Type B pancreatic cell (in vitro differentiated cells): ENCODE measurements at places on chromosomes 16 and 17.

- H3K36me3 ChIP-seq, result no peaks in the 10 kb centered on the region
- H3K4me1 ChIP-seq, result peaks cover 4% of the 10 kb centered on the region
These were observed 9.7 kb upstream of the ZC3H7A start for GRCh38 chr16:11806721-11807120.

DNA sequence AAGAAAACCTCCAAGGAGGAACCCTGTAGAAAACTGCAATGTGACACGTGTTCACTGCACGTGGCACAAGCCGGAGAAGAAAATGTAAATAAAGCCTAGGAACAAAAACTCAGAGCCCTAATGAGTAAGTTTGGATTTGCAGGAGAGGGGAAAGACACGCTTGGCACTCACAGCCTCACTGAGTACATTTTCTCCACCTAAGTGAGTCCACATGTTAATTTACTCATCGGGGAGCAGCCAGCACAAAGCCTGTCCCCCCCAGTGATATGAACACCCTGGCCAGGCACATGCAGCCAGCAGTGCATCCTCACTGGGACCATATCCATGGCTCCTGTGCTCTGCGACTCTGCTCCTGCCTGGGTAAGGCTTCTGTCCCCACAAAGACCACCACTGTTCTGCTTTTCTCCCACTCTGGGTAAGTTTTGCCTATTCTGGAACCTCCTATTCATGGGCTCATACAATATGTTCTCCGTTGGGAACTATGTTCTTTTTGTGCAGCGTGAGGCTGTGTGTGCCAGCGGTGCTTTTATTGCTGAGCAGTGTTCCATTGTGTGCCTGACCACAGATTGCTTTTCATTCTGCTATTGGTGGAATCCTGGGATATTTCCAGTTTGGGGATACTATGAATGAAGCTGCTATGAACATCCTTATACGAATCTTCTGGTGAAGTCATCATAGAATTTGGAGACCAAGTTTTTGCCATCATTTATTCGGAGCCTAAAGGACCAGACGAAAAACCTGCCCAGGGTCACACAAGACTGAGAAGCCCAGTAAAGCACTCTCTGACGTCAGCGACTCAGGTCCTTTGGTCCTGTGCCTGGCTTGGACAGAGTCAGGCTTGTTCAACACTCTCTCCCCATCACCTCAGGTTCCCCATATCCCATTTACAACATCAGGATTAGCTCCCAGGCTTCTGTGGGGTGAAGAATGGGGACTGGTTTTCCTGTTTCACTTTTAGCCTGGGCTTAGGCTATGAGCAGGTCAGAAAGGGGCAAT lies 53.3 kb downstream of the RNF112 start:
- no peak for DNase-seq
- H3K4me3 ChIP-seq, result no peak overlapping the region
- H3K27ac ChIP-seq, result no peak overlapping the region
- H3K36me3 ChIP-seq, result no peaks in the 10 kb centered on the region
- H3K4me1 ChIP-seq, result peaks cover 5% of the 10 kb centered on the region

DNA sequence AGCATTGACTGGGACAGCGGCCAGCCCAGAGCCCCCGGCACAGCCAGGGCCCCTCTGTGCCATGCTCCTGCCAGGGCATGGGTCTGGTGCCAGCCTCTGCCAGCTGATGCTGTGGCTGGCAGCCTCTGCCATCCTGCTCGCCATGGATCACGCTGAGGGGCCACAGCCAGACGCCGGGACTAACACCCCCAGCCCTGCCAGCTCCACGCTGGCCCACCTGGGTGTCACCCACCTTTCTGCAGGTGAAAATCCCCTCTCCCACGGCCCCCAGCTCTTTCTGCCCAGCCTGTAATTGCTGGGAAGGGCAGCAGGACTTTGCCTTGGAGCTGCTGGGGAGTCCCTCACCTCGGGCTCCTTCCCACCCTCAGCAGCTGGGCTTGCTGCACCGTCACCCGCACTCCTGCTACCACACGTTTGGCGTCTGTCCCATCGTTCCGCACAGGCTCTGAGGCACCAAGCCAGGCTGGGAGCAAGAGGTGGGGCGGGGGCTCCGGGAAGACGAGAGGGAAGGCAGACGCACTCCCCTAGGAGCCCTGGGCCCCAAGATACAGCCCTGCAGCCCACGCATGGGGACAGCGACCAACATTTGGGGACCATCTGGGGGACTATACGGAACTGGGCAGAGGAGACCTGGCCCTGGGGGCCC lies 42.0 kb upstream of the ACSF3 start:
- H3K27ac ChIP-seq, result no peak overlapping the region
- H3K4me1 ChIP-seq, result no peaks in the 10 kb centered on the region
- H3K36me3 ChIP-seq, result no peaks in the 10 kb centered on the region
- DNase-seq, result no peak
- no peak overlapping the region for H3K4me3 ChIP-seq
- peaks cover 8% of the 10 kb centered on the region for H3K27me3 ChIP-seq

DNA sequence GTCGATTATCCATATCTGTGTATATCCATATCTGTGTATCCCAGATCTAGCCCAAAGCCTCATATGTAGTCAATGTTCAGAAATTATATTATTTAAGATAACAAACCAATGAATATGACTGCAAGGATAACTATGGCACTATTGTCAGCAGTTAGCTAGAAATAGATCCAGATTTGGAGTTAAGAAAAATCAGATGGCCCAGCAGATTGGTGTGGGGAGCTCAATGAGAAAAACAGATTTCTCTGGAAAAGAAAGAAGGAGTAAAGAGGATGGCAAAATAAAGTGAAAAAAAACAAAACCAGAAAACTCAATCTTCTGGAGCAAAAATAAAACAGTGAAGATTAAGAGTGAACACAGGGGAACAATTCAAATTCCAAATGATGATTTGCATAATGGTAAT lies 10.6 kb upstream of the CDH8 start:
- H3K4me1 ChIP-seq, result peaks cover 6% of the 10 kb centered on the region
- H3K27ac ChIP-seq, result no peak overlapping the region
- no peaks in the 10 kb centered on the region for H3K36me3 ChIP-seq
- no peak overlapping the region for H3K4me3 ChIP-seq

DNA sequence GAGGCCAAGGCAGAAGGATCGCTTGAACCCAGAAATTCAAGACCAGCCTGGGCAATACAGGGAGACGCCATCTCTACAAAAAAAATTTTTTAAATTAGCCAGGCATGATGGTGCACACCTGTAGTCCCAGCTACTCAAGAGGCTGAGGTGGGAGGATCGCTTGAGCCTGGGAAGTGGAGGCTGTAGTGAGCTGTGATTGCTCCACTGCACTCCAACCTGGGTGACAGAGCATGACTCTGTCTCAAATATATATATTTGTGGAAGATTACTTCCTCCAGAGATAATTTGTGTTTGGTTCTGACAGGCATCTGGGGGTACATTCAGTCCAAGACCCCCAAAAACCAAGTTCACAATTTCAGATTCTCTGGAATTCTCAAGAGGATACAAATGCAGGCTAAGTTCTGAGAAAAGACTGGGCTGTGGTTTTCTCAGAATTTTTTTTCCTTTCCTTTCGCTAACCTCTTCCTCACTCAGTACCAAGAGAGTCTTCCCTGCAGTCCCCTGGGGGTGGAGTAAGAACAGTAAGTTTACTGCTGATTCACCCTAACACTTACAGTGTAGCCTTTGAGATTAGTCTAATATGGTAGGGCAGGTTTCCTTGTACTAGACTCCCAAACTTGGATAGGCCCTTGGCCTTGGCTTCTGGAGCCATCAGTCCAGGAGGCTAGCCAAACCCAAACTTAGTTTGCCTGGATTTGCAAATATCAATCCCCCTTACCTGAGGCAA lies 15.1 kb downstream of the GSDMB start:
- H3K27me3 ChIP-seq, result no peaks in the 10 kb centered on the region
- H3K36me3 ChIP-seq, result peaks cover 13% of the 10 kb centered on the region
- no peak overlapping the region for H3K27ac ChIP-seq
- H3K4me1 ChIP-seq, result no peaks in the 10 kb centered on the region
- H3K4me3 ChIP-seq, result no peak overlapping the region
- DNase-seq, result no peak

DNA sequence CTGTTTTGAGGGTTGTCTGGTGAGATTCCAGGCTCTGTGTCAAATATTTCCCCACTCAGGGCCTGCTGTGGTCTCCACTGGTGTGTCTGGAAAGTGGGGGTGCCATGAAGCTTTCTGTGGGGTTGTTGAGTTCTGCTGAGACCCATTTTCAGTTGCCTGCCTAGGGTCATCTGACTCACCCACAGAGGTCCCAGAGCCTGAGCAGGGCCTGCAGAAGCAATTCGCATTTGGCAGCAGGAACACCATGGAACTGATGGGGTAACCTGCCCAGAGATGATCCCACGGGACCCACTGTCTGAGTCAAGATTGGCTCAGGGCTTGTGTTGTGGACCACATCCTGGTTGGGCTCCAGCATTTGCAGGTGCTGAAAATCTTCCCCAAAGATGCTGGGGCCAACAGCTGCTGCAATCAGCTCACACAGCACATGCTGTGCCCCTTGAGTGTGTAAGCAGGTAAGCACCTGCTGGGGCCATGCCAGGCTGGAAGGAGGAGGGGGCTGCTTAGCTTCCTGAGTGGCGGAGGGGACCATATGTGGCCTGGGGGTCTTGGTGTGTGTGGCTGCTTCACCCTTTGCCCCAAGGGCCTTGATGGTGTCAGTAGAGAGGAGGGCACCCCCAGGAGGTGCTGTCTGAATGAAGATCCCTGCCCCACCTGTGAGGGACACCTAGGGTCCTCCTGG lies 1726.1 kb downstream of the TP53TG3F start:
- no peak overlapping the region for H3K4me3 ChIP-seq
- no peaks in the 10 kb centered on the region for H3K27me3 ChIP-seq
- H3K4me1 ChIP-seq, result no peaks in the 10 kb centered on the region
- H3K36me3 ChIP-seq, result no peaks in the 10 kb centered on the region
- no peak overlapping the region for H3K27ac ChIP-seq

DNA sequence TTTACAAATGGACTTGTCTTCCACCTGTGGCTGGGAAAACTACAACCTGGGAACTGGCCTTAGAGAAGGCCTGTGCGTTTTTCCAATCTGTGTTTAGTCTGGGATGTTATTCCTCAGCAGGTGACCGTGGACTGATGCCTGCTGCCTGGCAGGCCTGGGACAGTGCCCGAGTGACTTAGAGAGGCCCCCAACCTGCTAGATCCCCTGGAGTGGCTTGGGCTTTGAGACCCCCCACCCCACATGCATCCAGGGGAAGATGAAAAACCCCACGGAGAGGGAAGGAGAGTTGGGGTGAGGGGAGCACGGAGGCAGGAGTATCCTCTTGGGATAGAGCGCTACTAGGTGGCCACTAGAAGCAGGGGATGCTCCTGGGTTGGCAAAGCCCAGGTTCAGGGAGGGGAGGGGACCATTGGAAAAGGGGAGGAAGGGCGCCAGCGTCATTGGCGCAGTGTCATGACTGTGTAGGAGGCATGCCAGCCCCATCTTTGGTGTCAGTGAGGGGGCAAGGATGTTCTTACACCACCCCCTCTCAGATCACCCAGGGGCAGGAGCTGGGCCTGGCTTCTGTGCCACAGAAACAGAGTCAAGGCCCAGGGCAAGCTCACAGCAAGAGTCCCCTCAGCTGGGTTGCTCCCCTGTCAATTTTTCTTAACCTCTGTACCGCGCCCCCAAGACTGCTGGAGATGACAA lies 54.1 kb downstream of the MEAK7 start:
- no peaks in the 10 kb centered on the region for H3K36me3 ChIP-seq
- peak overlapping the region; percentile 55 for H3K27ac ChIP-seq
- H3K4me3 ChIP-seq, result no peak overlapping the region
- peak; percentile 55 for DNase-seq

GRCh38 chr17:17691468-17692263 lies 10.4 kb downstream of the RAI1 start:
- DNase-seq, result no peak
- no peaks in the 10 kb centered on the region for H3K27me3 ChIP-seq
- H3K27ac ChIP-seq, result peak overlapping the region; percentile 99
- H3K4me3 ChIP-seq, result peak overlapping the region; percentile 72

- no peak overlapping the region for H3K27ac ChIP-seq
- DNase-seq, result no peak
- H3K27me3 ChIP-seq, result peaks cover 15% of the 10 kb centered on the region
- no peaks in the 10 kb centered on the region for H3K36me3 ChIP-seq
- no peak overlapping the region for H3K4me3 ChIP-seq
- no peaks in the 10 kb centered on the region for H3K4me1 ChIP-seq
These were observed 342.3 kb downstream of the TMEM114 start for GRCh38 chr16:8247993-8248392.

DNA sequence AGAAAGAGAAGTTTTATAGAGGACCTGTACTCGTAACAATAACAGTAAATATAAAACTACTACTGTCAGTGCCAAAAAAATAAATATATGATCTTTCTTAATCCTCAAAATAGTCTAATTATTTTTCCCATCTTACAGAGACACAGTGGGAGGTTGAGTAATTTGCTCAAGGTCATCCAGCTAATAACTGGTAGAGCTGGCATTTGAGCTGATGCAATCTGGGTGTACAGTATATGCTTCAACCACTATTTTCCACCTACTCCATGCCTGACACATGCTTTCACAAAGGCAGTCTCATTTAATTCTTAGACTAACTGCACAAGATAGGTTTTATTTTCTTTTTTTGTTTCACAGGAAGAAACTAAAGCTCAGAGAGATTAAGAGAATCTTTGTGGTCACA lies 33.6 kb downstream of the PIGL start:
- no peak overlapping the region for H3K4me3 ChIP-seq
- no peaks in the 10 kb centered on the region for H3K27me3 ChIP-seq
- H3K4me1 ChIP-seq, result peaks cover 6% of the 10 kb centered on the region
- H3K27ac ChIP-seq, result no peak overlapping the region
- DNase-seq, result no peak

GRCh38 chr16:87658564-87659225 lies 56.4 kb downstream of the JPH3 start:
- no peak overlapping the region for H3K4me3 ChIP-seq
- no peaks in the 10 kb centered on the region for H3K27me3 ChIP-seq
- no peaks in the 10 kb centered on the region for H3K36me3 ChIP-seq
- H3K4me1 ChIP-seq, result no peaks in the 10 kb centered on the region
- DNase-seq, result no peak

- H3K27me3 ChIP-seq, result peaks cover 44% of the 10 kb centered on the region
- peak overlapping the region; percentile 48 for H3K27ac ChIP-seq
- peaks cover 10% of the 10 kb centered on the region for H3K4me1 ChIP-seq
- no peaks in the 10 kb centered on the region for H3K36me3 ChIP-seq
- H3K4me3 ChIP-seq, result no peak overlapping the region
- DNase-seq, result no peak
These were observed 30.0 kb downstream of the SOX9 start for GRCh38 chr17:72150632-72151460.

- no peak overlapping the region for H3K4me3 ChIP-seq
- H3K4me1 ChIP-seq, result no peaks in the 10 kb centered on the region
- H3K27ac ChIP-seq, result no peak overlapping the region
- no peaks in the 10 kb centered on the region for H3K36me3 ChIP-seq
These were observed 52.4 kb downstream of the CA10 start for GRCh38 chr17:52106072-52106471.

GRCh38 chr17:63275971-63276745 lies 169.9 kb downstream of the CYB561 start:
- H3K4me1 ChIP-seq, result peaks cover 11% of the 10 kb centered on the region
- DNase-seq, result no peak
- H3K4me3 ChIP-seq, result no peak overlapping the region
- H3K27ac ChIP-seq, result no peak overlapping the region
- peaks cover 22% of the 10 kb centered on the region for H3K36me3 ChIP-seq
